ENCODE measurements at places on chromosomes 1 and 21. TPM values are rescaled to one million over a fixed set of nuclear protein-coding genes. Genes with fewer than 3 reads are reported as not detected.

C1QTNF12 gene
- 2.1 TPM for total RNA-seq

F5 gene
- 0.85 TPM for total RNA-seq

- DNase-seq = peak; percentile 78
Measured at GRCh38 chr1:155174324-155175280, 953 bp downstream of the TRIM46 start.

NCAM2 gene
- total RNA-seq = 0.52 TPM

DNA sequence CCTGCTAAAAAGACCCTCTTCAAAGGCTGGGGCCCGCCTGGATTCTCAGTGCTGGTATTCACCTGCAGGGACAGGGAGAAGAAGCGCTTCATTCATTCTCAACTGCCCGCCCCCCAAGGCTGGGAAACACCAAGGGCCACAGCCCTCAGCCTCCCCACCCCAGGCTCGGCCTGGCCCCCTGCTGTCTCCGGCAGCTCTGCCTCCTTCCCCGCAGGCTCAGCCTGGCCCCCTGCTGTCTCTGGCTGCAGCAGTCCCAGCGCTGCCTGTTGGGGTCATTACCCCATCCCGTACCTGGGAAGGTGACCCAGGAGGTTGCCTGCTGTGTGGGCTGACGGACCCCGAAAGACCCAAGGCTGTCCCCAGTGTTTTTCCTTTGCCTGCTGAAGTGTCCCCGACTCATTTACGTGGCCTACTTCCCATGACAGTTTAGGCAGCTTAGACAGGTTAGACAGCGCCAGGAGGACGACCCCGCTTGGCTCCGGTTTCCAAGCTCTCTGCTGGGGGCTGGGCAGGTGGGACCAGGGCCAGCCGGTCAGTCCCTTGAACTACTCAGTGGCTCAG lies 22.9 kb upstream of the CLSTN1 start:
- DNase-seq = no peak

GRCh38 chr1:31574749-31575368 lies 1.5 kb upstream of the TINAGL1 start:
- no peak for DNase-seq

TARDBP gene
- total RNA-seq = 32.5 TPM

DNA sequence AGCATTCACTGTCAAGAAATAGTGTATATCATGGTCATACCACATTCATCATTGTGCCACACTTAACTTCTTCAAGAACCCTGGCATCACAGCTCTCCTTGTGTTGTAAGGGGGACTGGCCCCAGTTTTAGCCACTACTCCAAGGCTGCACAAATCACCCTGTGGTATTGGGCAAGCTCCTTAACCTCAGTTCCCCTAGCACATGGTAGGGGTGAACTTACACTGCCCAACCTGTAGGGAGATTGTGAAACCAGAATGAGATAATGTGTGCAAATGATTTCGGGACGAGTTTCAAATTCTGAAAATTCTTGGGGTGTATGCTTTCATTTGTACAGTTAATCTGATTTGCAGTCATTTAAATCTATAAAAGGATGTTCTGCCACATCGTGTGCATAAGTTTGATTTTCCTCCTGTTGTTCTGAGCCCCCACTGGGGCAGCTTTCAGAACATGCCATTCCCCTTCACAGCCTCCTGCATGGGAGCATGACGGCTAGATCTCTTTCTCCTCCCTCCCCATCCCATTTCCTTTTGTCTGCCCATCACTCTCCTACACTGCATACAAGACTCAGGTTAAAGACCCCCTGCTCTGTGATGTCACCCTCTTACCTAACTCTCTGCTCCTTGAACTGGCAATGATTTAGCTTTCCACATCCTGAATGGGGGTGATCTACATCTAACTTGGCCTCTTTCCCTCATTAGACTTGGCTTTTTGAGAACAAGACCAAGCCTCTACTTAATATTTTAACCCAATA lies 290.3 kb downstream of the CHRM3 start:
- DNase-seq = no peak

DNA sequence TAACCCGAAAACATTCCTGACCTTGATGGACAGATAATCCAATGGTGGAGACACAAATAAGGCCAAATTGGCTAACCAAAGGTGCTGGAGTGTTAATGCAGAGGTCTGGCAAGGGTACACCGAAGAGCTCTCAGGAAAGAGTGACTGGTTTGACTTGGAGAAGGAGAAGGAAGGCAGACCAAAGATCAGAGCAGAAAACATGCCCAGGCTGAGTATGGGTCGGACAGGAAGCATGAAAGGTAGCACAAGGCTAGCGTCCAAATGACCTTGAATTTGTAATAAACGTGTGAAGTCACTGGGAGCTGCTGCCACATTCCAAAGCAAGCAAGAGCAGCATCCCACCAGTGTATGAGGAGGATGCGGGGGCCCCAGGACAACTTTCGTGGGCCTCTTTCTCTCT lies 45.7 kb downstream of the APP start:
- no peak for DNase-seq

FAM167B gene
- total RNA-seq = 1.2 TPM

HES2 gene
- total RNA-seq = 0.24 TPM

BCL2L15 gene
- 0.76 TPM for total RNA-seq

KRTAP19-1 gene
- total RNA-seq = not detected

DNA sequence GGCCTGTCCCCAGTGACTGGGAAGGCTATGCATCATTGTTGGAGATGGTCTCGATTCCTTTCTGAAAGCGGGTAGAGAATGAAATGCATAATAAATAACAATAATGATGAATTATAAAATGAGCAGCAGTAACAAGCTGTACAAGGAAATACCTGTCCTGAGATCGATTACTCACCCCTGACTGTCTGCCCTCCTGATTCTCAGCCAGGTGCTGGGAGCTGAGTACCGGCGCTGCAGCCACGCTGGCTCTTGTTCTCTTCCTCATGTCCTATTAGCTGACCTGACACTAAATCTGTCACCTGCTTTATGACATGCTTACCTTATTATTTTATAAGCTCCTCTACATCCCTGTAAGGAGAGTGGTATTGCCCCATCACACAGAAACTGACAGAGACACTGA lies 3.4 kb downstream of the AGPAT3 start:
- no peak for DNase-seq

- no peak for DNase-seq
Measured at GRCh38 chr1:17098446-17099317, 20.6 kb downstream of the PADI2 start.

DNA sequence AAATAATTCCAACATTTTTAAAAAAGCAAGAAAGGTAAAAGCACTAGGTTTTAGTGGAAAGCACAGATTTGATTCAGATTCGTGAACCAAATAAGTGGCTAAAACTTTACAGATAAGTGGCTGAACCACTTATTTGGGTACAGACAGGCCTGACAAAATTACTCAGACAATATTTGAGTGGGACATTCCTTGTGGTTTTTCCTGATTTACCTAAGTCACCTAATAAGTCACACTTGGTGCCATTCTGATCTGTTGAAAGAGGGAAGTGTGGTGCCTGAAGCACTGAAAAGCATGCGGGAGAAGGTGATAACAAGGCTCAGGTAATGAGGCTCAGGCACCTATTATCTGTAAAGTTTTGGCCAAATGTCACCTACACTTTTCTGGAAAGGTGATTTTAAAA lies 81.6 kb upstream of the CD55 start:
- no peak for DNase-seq

GSTM5 gene
- total RNA-seq = 4.1 TPM

DNA sequence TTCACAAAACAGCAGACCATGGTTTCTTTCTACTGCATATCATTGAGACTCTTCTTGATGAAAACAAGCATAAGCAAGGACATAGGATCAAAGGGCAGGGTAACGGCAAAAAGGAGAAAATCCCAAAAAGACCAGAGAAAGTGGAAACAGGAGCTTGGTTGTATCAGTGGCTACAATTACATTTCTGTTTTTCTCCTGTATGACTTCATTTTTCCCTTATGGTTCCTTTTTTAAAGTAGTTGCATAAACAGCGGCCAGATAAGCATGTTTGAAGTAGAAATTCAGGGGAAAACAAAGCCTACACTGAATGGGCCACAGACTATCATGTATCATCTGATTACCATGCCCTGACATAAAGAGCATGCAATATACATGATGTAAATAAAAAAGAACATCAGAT lies 4.6 kb downstream of the EGLN1 start:
- DNase-seq = no peak
